ENCODE measurements at places on chromosomes 11 and 22. TPM values are rescaled to one million over a fixed set of nuclear protein-coding genes. Genes with fewer than 3 reads are reported as not detected.

The HIRA gene
- 44.2 TPM for total RNA-seq

DNA sequence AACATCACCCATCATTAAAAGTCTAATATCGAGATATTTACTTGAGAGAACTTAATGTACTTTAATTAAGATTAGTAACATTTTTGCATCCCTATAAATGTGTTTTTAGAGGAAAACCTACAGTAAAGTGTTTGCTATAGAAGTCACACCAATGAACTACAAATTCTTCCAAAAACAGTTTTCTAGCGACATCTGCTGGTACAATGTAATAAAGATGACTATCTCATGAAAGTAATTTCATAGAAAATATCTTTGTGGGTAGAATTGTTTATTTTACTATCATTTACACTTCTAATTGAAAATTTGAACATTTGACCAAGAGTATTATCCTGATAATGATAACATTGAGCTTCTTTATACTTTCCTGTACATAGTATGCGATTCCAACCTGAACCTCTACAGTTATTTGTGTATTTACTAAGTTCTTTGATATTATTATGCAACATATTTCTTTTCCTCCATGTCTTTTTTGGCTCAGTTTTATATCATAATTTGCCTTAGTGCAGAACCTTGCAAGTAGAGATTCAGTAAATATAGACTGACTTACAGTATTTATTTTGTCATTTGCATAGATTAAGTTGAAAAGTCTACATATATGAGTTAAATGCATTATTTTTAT is 252.7 kb downstream of the TMEM135 start:
- H3K36me3 ChIP-seq, result peaks cover 7% of the 10 kb centered on the region
- peaks cover 45% of the 10 kb centered on the region for H3K4me1 ChIP-seq
- DNase-seq, result no peak
- H3K27ac ChIP-seq, result no peak overlapping the region
- H3K4me3 ChIP-seq, result no peak overlapping the region

The SLC25A18 gene
- total RNA-seq, result 2.1 TPM

The AGBL2 gene
- total RNA-seq, result 3.7 TPM

DNA sequence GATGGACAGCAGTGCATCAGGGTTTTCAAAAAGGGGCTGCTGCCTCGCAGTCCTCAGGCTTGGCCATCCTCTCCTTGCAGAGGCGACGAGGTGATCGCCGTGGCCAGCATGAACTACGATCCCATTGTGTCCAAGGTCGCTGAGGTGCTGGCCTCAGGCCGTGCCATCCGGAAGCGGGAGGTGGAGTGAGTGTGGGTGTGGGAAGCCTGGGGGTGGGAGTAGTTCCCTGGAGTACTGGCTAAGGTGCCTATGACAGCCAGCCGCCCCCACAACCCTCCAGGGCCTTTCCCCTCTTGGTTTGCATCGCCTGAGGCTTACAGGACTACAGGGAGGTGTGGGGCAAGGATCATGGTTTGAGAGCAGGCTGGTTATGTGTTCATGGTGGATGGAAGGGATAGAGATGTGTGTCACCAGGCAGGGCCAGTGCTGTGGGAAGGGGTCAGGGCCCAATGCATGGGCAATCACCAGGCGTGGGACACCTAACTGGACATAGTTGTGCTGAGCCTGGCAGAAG is 2.1 kb upstream of the LZTR1 start:
- H3K4me1 ChIP-seq, result peaks cover 30% of the 10 kb centered on the region
- H3K27ac ChIP-seq, result peak overlapping the region; percentile 97
- peaks cover 16% of the 10 kb centered on the region for H3K36me3 ChIP-seq

The RTN4RL2 gene
- 13.8 TPM for total RNA-seq

GRCh38 chr22:49530671-49531367 is 296.9 kb downstream of the BRD1 start:
- DNase-seq, result no peak
- no peak overlapping the region for H3K4me3 ChIP-seq
- H3K36me3 ChIP-seq, result no peaks in the 10 kb centered on the region
- peaks cover 39% of the 10 kb centered on the region for H3K4me1 ChIP-seq

Measured in WTC11 (cell line).